DMS79 treated with DMSO at 0.1 percent for 48 hours (cell line): ENCODE measurements at places on chromosomes 2 and 18.
A peak's percentile ranks its signal among the peaks of the same experiment; 100 is the strongest.

GRCh38 chr18:79496237-79496977 is 100.7 kb downstream of the NFATC1 start:
- DNase-seq: peak; percentile 63

- DNase-seq: peak; percentile 47
Measured at GRCh38 chr2:191836853-191837769, 9.8 kb downstream of the CAVIN2 start.

DNA sequence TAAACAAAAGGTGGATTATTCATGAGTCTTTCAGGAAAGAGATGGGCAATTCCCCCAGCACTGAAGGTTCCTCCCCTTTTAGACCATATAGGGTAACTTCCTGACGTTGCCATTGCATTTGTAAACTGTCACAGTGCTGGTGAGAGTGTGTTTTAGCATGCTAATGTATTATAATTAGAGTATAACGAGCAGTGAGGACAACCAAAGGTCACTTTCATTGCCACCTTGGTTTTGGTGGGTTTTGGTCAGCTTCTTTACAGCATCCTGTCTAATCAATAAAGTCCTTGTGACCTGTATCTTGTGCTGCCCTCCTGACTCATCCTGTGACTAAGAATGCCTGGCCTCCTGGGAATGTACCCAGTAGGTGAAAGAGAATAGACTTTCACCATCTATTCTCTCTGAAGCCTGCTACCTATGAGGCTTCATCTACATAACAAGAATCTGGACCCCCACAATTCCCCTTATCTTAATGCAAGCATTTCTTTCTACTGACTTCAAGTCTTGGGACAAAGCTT is 148.7 kb downstream of the CABLES1 start:
- DNase-seq: no peak

DNA sequence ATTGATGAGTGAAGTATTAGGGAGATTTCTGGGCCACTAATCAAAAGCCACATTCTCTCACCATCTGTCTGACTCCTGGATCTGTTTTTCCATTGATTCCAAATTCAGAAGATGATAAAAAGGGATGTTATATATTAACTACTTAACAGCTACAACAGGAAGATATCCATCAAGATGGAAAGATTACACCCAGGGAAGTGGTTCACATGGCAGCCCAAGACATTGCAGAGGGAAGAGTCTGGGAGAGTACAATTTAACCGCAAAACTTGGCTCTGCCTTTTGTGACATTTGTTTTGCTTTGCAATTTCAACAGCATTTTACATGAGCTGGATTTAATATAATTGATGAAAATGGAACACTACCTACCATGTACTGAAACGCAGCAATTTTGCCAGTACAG is 22.5 kb upstream of the TCF4 start:
- DNase-seq: no peak

DNA sequence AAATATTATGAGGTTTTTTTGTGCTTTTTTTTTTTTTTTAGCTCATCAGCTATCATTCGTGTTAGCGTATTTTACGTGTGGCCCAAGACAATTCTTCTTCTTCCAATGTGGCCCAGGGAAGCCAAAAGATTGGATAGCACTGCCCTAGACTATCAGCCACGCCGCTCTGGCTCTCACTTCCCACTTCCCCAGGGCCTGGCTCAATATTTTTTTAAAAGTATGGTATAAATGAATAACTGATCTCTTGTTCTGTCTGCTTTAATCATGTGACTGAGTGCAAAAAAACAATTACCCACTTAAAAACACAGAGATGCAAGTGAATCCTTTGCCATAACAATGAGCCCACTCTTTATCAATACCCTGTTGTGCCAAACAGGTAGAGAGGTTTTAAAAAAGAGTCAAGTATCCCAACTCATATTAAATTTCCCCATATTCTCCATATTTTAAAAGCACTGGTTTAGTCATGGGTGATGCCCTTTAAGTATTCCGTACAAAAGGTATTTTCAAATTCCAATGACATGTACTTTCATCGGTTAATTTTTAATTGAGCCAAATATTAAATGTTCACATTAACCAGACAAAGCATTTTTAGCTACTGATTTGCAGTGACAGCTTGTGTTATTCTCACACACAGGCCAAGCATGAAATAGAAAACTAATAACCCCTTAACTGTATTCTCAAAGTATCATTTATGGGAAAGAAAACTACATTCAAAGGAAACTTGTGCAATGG is 12.6 kb downstream of the BCL2 start:
- no peak for DNase-seq

GRCh38 chr2:219637842-219638185 is 10.4 kb downstream of the SLC4A3 start:
- DNase-seq: no peak

DNA sequence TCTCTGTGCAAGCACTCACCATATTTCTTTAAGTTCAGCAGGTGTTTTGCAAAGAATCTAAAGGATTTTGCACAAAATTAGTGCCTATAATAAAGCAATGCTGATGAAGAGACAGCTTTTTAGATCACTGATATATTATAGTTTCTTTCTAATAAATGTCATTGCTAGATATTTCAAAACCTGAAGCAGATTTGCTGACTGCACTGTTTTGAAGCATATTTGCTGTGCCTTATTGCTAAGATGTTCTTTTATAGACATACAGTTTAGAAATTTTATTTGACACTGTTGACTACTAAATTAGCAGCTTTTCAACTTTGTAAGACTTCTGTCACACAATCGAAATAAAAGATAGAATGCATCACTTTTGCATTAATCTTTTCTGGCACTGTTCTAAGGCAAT is 620.9 kb upstream of the CELF4 start:
- DNase-seq: no peak

DNA sequence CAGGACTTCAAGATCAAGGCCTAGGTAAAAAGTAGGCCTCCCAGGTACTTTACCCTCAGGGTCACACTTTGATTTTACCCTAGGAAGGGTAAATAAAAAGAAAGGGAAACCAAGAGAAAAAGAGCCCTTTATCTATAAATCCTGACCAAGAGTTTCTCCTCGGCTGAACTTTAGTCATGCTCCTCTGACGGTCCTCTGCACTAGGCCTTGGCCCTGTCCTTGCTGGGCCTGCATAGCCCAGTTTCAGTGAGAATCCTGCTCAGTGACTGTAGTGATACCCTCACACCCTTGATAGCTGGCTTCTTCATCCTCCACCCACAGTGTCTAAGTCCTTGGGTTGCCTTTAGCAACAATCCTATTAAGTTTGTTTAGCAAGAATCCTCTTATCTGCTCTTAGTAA is 20.5 kb upstream of the ITSN2 start:
- no peak for DNase-seq

- no peak for DNase-seq
Measured at GRCh38 chr2:77487074-77487803, 34.9 kb downstream of the LRRTM4 start.
